NCI-H1436 (cell line): ENCODE measurements at places on chromosomes 4 and X.
A peak's percentile ranks its signal among the peaks of the same experiment; 100 is the strongest.

GRCh38 chrX:132481449-132481848 is 7.4 kb downstream of the MBNL3 start:
- no peak for DNase-seq

DNA sequence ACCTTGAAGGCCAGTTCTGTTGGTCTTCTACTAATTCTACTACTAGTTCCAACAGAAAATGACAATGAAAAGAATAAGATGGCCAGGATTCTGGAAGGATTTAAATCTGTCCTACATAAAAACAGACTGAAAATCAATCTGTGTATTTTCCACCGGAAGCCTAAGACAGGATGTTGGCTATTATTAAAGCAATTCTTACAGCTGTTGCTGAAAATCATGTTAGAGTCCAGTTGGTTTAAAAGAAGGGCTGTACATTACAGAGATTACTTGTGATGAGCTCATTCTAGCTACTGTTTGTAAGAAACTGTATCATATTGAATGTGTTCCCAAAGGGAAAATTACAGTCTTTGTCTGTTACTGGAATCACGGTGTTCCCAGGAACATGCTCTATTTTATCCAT is 54.8 kb upstream of the MAGEB16 start:
- DNase-seq, result no peak

GRCh38 chrX:15310117-15310516 is 5.3 kb downstream of the ASB11 start:
- peak; percentile 42 for DNase-seq

DNA sequence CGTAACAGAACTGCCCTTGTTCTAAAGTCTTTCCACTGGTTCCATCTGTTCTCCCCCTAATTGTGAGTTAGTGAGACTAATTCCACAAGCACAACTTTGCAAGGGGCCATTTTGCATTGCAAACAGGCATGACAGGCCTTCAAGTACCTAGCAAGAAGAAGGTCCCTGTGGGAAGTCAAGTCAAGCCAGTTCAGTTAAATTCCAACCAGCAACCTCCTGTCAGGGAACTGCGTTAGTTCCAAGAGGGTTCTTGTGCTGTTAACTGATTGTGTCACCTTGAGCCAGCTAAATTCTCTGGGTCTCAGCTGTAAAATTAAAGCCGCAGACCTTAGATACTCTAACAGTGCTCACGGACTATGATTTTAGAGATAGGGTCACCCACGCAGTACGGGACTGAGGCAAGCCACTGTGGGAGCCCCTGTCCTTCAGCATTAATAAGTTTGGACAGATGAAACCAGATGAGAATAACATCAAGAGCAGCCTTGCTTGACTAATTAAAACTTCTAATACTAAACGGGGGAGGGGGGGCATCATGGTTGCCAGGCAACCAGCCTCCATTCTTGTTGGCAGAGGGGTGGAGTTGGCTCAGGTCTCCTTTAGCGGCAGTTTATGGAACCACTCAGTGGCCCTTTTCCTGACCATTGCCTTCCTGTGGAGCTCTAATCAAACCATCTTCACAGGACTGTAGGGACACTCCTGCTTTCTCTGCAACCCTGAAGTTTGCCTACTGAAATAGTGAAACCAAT is 24.1 kb upstream of the TMEM150C start:
- no peak for DNase-seq

DNA sequence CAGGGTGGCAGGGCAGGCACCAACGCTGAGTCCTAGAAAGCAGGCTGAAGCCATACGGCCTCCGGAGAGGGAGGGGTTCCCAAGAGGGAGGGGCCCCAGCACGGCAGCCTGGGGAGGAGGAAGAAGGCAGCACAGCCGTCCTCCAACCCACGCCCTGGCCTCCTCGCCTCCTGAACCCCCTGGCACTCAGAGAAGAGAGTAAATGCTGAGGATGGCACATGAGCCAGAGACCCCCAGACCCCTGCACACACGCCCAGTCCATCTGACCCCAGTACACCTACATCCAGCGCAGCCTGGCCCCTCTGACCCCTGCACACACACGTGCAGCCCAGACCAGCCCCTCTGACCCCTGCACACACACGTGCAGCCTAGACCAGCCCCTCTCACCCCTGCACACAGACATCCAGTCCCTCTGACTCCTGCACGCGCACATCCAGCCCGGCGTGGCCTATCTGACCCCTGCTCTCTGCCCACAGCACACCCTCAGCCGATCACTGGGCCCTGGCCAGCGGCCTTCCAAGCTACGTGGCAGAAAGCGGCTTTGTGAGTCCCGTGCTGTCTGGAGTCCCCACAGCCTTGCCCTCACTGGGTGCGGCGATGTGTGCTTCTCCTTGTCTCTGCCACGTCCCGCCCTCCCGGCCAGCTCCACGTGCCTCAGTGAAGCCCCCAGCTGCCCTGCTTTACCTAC is 18.5 kb downstream of the ATP5ME start:
- DNase-seq, result no peak

DNA sequence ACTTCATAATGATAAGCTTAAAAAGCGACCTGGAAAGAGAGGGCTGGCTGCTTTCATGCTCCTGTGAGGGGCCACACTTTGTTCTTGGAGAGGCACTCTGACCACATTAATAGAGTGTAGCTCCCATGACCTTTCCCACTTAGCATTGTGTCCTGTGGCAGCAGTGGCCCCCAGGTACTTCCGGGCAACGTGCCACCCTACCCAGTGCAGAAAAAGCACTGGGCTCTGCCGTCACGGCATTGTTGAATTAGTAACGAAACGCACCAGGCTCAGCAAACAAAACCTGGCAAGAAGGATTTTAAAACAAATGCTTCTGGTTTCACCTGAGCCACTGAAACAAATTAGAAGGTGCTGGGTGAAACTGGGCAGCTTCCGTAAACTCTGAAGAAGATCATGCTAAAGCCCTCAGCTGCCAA is 5.4 kb upstream of the SORBS2 start:
- no peak for DNase-seq

DNA sequence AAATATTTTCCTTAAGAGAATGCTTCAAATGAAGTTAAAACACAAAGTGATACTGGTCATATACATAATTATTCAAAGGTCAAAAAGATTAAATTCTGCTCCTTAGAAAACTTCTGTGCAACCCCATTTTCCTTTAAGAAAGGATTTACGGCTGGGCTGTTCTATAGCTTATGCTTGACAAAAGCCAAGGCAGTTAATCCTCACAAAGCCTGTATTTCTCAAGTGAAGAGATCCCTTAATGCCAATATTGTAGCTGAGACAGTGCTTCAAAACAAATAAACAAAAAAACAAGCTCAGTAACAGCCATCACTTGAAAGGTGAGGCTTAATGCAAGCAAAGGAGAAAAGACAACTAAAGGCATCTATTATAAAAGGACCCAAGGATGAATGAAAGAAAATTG is 42.5 kb downstream of the BTC start:
- DNase-seq, result no peak

- no peak for DNase-seq
Observed at GRCh38 chr4:189974056-189974455, 33.4 kb downstream of the FRG1 start.

- DNase-seq, result no peak
Observed at GRCh38 chr4:73853246-73853704, at the start of gene PF4V1. TSS of gene PF4V1 (plus strand) at chr4:73853296. CDS start at chr4:73853363, 67 bp downstream.

DNA sequence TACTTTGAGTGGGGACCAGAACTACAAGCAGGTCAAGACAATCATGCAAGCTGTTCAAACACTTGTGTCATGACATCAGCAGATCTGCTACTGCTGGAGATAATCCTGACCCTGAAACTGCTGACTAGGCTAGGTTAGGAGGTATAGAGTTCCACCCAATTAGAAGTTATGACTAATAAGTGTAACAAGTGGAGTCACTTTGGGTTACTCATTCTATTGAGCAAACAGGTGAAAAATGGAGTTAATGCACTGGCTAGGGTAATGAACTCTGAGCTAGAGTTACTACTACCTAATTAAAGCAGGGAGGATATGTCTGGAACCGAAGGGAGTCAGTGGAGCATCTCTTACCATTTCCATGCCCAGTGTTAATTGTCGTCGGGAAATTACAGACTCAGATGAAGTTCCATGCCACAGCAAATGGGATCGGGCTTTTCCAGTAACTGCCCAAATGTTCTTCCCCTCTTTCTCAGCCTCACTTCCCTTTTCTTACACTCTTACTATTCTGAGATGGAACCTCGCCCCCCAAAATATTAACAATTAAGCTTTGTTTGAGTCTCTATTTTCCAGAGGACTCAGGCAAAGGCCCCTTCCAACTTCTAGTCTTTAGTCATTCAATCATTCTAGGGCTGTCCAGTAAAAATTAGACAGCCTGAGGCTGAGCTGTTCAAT is 19.8 kb upstream of the MANBA start:
- DNase-seq, result no peak

DNA sequence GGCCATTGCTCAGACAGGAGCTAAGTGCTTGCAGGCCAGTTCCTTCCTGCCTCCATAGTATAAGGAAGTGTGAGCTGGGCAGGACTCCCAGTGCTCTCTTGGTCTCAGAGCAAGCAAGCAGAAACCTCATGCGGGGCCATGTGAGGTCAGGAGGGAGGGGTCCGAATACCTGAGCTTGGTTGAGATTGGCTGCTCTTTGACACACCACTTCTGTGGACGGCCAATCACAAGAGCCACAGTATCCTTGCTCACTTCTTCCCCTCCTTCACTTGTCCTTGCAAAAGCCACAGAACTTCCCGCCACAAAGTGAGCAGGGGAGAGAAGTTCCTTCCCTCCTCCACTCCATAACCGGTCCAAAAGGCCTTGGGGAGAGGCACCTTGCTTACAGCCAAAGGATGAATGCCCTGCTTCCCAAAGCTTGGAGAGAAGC is 56.7 kb downstream of the PRPS1 start:
- DNase-seq, result no peak

GRCh38 chrX:108412783-108413182 is 25.4 kb downstream of the COL4A6 start:
- no peak for DNase-seq

- DNase-seq, result no peak
Observed at GRCh38 chr4:10008609-10009005, 12.7 kb downstream of the SLC2A9 start.

GRCh38 chrX:86460760-86461159 is 312.5 kb downstream of the DACH2 start:
- no peak for DNase-seq

DNA sequence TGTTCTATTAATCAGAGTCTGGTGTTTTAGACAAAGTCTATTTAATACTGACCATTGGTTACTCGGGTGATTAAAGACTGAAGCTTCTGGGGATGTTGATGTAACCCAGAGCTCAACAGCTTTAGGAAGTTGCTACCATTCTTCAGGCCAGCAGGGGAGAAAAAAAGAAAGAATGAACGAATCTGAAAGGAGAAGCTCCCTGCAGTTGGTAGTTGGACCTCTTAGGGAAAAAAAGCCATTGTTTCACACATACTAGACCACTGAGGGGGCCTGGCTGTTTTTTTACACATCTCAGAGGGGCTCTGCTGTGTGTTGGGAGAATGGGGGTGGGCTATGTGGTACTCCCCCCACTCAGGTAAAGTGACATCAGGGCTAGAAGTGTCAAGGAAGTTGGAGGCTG is 378.9 kb downstream of the KCNIP4 start:
- no peak for DNase-seq

- DNase-seq, result no peak
Observed at GRCh38 chr4:8938623-8939022, 67.0 kb upstream of the HMX1 start.

GRCh38 chr4:63728480-63729177 is 680.6 kb downstream of the TECRL start:
- DNase-seq, result no peak

- DNase-seq, result no peak
Observed at GRCh38 chrX:13372203-13372980, 52.5 kb upstream of the ATXN3L start.

- no peak for DNase-seq
Observed at GRCh38 chrX:2449135-2449886, 51.5 kb downstream of the DHRSX start.

- no peak for DNase-seq
Observed at GRCh38 chrX:47248576-47248975, 15.8 kb downstream of the USP11 start.

GRCh38 chr4:142085513-142086292 is 449.3 kb downstream of the IL15 start:
- DNase-seq, result no peak

DNA sequence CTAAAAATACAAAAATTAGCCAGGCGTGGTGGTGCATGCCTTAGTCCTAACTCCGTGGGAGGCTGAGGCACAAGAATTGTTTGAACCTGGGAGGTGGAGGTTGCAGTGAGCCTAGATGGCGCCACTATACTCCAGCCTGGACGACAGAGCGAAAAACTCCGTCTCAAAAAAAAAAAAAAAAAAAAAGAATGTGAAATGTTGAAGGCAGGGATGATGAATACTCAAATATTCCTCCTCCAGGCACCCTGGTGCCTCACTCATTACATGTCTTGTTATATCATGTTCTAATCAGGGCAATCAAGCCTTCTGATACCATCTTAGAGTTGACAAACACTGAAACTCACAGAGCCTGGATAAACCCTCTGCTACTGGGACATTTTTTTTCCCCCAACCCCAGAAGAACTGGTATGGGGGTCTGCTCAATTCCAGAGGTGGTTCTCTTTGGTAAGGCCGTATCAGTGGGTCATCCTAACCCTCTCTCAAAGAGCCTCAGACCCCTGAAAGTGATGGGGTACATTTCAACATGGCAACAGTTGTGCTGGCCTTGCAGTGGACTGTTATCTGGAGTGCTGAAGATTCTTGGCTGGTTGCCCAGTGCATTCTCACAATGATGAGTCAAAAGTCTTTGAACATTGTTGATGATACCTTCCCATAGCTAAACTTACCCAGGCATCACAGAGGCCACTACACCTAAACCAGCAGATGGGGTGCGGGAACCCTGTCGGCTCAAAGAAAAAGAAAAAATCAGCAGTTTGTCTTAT is 2.4 kb upstream of the SH3KBP1 start:
- no peak for DNase-seq

DNA sequence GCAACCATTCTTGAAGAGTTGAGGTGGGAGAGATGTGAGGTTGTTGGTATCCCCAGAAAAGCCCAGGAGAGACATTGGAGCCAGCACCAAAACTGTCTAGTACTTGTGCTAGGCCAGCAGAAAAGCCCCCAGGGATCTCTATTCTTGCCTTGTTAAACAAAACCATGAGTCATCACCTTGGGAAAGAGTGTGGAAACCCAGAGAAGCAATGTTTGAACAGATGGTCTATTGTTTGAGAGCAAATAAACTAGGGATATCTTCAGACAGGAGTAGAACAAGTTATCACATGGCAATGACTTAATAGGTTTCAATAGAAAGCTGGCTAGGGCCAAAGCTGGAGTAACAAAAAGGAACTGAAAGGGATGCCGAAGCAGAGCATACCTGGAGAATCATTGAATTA is 195.7 kb upstream of the CASK start:
- peak; percentile 28 for DNase-seq

DNA sequence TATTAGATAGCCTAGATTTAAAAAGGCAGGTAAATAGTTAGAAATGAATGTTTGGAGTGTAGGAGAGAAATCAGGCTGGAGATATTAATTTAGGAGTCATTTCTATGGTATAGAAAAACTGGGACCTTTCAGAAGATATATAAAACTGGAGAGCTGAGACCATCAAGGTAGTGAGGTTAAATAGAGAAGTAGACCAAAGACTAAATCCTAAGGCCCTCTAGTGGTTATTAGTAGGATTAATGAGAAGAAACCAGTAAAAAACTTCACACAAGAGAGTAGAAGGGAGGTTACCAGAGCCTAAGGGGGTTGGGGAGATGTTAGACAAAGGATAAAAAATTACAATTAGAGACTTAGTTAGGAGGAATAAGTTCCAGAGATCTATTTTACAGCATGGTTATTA is 351.0 kb upstream of the SPANXN1 start:
- no peak for DNase-seq

GRCh38 chr4:99614491-99614890 is 39.9 kb downstream of the MTTP start:
- no peak for DNase-seq

GRCh38 chr4:8595237-8596087 is 2.9 kb downstream of the CPZ start:
- DNase-seq, result no peak
